ENCODE measurements at places on chromosomes 1 and 21.

DNA sequence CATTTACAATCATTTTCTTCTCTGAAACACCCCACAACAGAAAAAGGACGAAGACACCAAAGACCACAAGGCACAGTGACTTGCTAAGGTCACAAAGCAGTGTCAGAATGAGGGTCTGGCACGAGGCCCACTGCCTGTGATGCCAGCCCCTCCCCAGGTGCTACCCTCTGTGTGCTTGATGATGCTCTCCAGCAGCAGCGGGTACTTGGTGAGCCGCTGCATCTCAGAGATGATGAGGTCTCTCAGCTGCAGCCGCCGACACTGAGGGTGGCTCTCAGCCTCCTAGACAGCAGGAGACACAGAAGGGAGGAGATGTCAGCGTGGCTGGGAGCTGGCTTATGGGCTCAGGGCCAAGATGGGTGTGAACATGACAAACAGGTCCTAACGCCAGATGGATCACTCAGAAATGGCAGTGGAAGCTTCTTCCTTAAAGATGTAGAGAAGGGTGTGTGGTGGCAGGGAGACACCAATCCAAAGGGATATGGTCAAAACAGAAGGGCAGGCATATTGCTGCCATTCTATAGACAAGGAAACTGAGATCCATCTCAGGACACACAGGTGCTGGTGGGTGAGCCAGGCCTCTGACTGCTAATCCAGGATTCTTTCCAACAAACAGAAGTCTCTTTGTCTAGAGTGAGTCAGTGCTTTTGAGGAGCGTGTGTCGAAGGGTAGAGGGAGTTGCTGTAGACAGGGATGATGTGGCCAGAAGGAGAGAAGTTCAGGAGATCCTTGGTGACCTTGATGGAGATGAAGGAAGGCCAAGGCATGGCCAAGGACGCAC is 25.6 kb downstream of the LRRC71 start:
- DNase-seq = peak; percentile 18

DNA sequence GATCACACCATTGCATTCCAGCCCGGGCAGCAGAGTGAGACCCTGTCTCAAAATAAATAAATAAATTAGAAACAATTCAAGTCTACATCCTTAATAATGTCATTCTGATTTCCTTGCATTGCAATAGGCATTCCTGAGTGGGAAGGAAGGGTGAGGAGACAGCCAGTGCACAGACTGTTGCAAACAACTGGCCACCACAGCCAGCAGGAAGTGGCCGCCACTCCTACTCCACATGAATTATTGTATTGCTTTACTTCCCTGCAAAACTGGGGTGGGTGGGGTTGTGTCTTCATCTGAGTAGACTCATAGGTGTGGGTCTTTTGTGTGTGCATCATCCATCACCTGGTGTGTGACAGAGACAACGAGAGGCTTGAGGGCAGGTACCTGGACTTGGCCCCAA is 60.1 kb downstream of the OPTC start:
- no peak for DNase-seq

DNA sequence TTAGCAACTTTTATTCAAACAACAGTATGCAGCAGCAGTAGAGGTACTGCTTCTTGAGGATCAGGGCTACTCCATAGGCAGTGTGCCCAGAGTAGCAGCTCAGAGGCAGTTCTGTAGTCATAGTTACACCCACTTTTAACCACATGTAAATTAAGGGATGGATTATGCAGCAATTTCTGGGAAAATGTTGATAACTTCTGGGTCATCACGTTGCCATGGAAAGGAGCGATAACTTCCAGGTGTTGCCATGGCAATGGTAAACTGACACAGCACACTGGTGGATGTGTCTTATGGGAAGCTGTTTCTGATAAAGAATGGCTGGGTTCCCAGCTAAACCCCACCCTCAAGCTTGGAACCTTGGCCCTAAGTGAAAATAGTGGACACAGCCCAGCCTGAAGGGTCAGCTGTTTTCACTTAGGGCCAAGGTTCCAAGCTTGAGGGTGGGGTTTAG is 29.0 kb upstream of the PLA2G2A start:
- no peak for DNase-seq

DNA sequence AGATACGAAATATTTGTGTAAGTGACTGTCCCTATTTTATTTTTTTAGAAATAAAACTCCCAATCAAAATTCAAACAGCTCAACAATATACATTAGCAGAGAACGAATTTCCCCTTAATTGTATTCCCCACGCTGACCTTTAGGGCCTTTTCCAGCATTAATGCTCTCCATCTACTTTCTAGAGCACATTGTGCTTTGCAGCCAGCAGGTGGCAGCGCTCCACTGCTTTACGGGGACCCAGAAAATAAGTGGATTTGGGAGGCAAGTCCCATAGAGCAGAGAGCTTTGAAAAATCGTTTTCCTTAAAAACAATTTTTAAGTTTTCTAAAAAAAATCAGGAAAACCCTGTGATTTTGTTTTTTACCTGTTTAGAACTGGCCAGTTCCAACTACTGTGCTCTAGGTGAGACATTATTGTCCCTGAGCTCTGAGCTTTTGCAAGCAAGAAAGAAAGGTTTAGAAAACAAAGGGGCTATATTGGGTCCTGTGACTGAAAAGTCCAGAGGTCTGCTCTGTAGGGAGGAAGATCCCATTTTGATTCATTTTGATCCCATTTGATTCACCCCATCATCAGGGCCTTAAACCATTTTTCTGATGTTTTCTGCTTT is 144.4 kb upstream of the ZNF644 start:
- DNase-seq = no peak

- DNase-seq = no peak
These were observed 224.2 kb upstream of the JUN start for GRCh38 chr1:59007820-59008598.

DNA sequence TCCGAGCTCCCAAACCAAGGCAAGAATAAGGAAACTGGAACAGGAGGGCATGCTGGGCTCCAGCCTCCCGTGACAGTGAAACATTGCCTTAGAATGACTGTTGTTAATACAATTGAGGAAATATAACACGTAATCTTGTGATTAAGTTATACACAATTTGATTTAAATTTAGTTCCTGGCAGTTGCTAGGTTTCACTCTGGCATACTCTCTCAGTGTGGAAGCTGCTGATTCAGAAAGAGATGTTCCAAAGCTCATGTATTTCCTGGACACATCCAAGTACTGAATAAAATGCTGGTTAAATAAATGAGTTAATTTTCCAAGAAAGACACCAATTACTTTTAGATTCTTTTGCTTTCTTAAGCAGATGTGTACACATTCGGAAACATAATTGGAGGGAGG is 176.1 kb downstream of the GRIK1 start:
- no peak for DNase-seq

DNA sequence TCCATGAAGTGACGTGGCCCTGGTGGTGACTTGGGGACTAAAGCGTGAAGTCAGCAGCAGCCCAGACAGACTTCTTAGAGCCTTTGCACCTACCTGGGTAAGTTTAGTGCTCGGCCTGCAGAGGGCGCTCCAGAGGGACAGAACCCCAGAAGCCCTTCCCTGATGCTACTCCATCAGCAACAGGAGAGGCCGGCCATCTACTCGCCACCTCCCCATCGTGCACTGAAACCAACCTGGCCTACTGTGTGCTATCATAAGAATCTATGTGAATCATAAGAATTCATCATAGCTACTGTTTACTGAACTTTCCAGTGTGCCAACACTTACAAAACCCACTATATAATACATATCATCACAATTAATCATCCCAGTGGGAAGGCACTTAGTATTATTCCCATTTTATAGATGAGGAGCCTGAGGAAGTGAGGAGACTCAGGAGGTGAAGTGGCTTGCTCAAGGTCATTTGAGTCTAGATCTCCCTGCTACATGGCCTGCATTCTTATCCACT is 7.9 kb upstream of the EDN2 start:
- no peak for DNase-seq

DNA sequence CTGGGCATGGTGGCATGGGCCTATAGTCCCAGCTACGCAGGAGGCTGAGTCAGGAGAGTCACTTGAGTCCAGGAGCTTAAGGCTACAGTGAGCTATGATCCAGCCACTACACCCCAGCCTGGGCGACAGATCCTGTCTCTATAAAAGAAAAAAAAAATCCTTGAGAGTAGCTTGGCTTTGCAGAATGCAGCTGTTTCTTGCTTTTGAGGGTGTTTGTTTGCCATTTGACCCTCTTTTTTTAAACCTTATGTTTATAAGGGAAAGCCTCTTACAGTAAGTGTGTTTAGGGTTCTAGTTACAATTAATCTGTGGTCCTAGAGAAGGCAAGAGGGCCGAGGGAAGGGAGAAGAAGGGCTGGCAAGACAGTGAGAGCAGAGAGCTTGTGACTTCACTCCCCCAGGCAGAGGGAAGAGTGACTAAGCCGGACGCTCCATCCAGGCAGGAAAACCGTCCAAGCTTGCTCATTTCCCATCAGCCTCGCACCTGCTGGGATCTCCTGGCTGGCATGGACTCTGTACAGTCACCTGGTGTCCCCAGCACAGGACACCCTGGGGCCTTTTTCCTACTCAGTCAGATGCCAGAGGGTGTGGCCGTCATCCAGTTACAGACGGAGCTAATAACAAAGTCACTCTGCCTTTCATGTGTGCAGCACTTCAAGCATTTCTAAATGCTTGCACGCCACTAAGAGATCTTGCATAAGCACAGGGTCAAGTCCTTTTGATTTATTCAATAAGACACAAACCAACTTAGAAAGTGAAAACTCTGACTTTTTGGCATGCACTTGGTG is 55.5 kb upstream of the PSEN2 start:
- peak; percentile 53 for DNase-seq

- DNase-seq = no peak
These were observed 222.0 kb downstream of the OMA1 start for GRCh38 chr1:58324558-58324957.

DNA sequence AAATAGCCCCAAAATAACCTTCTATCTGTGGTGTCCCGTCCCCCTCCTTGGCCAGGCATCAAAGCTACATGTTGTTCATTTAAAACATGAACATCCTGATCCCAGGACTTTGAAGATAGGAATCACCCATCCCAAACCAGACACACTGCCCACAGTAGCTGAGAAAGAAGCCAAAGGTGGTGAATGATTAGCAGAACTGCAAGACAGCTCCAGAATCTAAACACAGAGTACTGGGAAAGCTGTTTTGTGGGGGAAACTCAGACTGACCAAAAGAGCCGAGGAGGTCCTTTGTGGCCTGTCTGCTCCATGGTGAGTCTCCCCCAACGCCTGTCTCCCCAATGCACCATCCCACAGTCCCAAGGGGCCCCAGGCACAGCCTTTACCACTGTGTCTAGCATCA is 7.3 kb upstream of the TEDDM1 start:
- DNase-seq = no peak

DNA sequence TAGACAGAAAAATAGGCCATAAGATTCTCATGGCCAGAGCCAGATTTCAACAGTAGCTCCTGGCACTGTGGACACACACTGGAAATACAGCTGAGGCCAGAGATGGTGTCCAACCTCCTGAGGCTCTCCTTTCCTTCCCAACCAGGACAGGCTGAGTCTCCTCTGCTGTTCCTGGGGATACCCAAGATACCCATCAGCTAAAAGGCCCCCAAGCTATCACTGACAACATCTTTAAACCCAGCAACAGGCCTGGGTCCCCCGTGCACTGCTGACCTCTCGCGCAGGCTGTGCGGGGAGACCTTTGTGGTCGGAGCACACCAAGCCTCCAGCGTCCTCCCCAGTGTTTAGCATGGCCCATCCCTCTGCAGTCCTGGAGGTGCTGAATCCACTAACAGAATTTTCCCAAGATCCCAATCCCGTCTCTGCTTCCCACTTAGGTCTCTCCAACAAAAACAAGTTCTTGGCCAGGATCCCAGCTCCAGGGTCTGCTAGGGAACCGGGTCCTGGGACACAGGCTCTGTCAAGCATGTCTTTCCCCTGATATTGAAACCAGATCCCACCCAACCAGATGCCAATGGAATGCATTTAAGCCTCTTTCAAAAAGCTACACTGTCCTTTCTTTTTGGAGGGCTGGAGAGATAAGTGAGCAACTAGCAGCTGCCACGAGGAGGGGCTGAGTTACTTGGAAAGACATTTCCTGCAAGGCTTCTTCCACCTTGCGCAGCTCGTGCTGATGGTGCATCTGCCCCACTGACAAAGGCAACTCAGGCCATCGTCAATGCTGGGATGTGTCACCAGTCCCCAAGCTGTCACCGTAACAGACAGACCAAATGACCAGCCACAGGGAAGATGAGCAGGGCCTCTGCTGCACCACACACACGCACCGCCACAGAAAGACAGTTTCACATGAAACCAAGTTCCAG is 73.2 kb downstream of the BCAR3 start:
- no peak for DNase-seq

GRCh38 chr1:211484755-211485479 is 7.0 kb downstream of the RD3 start:
- no peak for DNase-seq

GRCh38 chr1:102107441-102107840 is 110.7 kb upstream of the OLFM3 start:
- DNase-seq = no peak

DNA sequence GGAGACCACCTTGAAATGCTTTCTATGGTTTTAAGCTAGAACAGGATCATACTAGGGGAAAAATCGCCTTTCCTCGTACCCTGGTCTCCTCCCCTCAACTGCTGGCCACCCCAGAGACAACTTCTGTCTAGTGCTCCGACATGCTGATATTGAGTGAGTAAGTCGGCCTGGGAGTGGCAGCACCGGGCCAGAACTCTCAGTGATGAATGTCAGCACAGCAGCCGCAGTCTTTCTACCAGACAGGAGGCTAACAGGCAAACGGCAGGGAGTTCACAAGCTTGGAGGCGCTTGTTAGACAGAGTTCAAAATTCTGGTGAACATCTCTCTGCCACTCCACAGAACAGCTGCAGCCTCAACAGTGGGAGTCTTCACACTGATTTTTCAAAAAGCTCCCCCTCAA is 716.9 kb downstream of the ADGRL2 start:
- DNase-seq = no peak

- no peak for DNase-seq
These were observed 8.5 kb upstream of the USP1 start for GRCh38 chr1:62428351-62428750.

- DNase-seq = no peak
These were observed 135.3 kb downstream of the GDAP2 start for GRCh38 chr1:117794073-117794472.

- no peak for DNase-seq
These were observed 42.7 kb downstream of the SGIP1 start for GRCh38 chr1:66576645-66577044.

Data from NCI-H187 treated with DMSO at 0.1 percent for 48 hours (cell line).